ENCODE measurements at places on chromosomes 2 and 18. TPM values are rescaled to one million over a fixed set of nuclear protein-coding genes. Genes with fewer than 3 reads are reported as not detected.

DNA sequence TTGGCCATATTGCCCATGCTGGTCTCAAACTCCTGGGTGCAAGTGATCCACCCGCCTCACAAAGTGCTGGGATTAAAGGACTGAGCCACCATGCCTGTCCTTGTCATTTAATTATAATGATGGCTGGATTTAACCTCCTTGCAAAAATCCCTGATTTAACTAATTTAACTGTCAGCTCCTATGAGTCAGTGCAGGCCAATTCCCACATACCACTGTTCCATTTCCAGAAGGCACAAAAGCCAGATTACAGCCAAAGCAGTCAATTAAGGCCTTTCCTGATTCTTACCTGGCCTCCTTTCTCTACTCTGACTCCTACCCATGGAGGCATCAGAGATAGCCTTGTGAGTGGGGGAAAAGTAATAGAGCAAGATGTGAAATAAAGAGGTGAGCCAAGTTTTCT lies 12.3 kb upstream of the SLC35F5 start:
- DNase-seq, result no peak

The ADAM23 gene
- total RNA-seq, result 0.18 TPM

- DNase-seq, result no peak
Observed at GRCh38 chr2:119753930-119754321, 5.8 kb upstream of the PTPN4 start.

GRCh38 chr2:115678129-115678528 lies 1235.7 kb downstream of the DPP10 start:
- no peak for DNase-seq

DNA sequence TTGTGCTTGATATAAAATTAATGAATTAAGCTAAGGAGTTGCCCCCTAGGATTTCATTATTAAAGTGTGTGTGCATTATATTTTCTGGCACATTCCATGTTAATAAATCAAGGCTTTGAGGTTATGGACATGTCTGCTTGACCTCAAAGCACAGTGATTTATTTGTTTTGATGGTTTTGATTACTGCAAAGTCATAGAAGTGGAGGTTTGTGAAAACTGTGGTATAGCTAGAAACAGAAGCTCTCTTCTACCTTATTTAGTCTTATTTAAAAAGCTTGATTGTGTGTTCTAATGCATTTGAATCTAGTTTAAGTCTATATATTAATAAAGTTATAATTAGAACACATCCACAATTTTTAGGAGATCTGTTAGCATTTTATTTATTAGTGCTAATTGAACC lies 32.2 kb downstream of the DOK6 start:
- no peak for DNase-seq

GRCh38 chr2:26355038-26355995 lies 8.7 kb upstream of the ADGRF3 start:
- no peak for DNase-seq

DNA sequence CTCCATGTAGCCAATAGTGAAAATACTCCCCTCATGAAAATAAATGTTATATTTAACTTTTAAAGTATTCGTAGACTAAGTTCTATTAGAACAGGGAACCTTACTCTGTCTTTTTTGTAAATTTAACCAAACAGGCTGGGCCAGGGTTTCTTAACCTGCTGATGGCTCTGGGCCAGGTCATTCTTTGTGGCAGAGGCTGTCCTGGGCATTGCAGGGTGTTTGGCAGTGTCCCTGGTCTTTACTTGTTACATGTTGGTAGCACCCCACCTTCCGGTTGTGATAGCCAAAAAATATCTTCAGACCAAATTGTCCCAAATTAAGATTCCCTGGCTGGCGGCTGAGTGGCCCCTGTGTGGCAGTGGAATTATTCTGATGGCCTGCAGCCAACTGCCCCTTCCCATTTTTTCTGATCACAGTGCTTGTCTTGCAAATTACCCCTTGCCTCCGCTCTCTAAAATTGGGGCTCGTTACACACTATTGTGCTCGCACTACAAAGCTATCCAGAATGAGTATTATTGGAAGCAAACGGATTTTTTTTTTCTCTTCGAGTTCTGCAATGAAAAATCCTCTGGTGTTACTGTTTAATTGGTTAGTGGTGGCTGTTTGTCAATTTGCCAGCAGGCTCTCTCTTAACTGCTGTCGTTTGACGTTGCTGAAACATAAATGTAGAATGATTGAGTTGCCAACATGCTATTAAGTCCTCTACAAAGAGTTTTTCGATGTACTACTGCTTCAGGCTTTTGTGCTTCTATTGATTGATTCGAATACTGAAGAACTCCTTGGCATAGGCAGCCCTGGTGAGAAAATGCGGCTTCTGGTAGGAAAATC lies 216.9 kb downstream of the SH3RF3 start:
- DNase-seq, result no peak

The CDH20 gene
- not detected for total RNA-seq

GRCh38 chr2:122885436-122885835 lies 1130.0 kb downstream of the TSN start:
- DNase-seq, result no peak

The GLS gene
- 93.1 TPM for total RNA-seq

DNA sequence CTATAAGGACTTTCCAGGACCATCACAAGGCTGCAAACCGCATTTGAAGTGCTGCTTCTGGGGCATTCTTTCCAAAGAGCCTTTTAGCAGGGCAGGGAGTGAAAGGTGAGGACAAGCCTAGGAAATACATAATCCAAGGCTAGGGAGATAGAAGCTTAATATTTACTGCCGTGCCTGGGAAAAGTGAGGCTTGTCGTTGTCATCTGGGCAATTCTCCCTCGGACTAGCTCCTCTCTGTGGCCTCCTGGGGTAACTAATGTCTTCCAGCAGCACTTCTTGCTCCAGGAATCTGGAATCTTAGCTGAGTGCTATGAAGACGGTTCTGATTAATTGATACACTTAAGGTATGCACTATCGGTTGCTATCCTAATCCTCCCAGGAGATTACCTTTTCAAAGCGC lies 69.3 kb upstream of the ATL2 start:
- DNase-seq, result no peak

DNA sequence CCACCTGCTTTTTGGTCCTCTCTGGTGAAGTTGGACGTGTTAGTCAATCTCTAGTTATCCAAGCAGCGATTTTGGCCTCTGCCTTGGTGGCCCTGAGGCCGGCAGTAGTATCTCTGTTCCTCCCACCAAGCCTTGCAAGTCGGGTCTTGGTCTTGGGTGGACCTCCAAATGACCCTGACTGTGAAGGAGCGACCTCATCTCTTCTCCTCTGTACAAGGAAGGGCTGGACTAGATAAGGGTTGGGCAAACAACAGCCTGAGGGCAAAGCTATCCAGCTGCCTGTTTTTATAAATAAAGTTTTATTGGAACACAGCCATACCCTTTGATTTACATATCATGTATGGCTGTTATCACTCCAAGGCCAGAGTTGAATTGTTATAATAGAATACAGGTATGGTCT lies 74.6 kb upstream of the FOSL2 start:
- DNase-seq, result no peak

- no peak for DNase-seq
Observed at GRCh38 chr2:95026471-95027368, 1.2 kb downstream of the MAL start.

GRCh38 chr2:150204451-150204850 lies 283.0 kb downstream of the RND3 start:
- DNase-seq, result no peak

The EGR4 gene
- total RNA-seq, result not detected

The COL4A3 gene
- total RNA-seq, result 7.2 TPM

GRCh38 chr2:128608921-128609880 lies 290.5 kb upstream of the HS6ST1 start:
- DNase-seq, result no peak

The MALL gene
- total RNA-seq, result not detected

- no peak for DNase-seq
Observed at GRCh38 chr2:88933091-88933490, 241.6 kb downstream of the RPIA start.

The SH3YL1 gene
- total RNA-seq, result 26.6 TPM

DNA sequence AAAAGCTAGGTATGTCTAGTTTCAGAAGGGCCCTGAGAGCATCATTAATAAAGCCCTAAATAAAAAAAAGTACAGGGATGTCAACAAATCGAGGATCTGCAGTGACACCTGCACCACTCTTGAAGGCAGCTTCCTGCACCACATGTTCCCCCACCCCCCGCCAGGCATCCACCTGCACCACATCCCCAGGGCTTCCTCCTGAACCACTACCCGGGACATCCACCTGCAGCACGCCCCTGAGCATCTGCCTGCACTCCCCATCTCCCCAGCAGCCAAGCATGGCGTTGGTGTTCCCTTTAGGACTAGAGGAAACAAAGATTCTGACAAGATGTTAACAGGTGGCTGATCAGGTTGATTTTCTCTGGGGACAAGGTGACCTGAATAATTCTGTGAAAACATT lies 55.2 kb downstream of the DLGAP1 start:
- peak; percentile 70 for DNase-seq

The CCDC74B gene
- total RNA-seq, result 4.2 TPM

DNA sequence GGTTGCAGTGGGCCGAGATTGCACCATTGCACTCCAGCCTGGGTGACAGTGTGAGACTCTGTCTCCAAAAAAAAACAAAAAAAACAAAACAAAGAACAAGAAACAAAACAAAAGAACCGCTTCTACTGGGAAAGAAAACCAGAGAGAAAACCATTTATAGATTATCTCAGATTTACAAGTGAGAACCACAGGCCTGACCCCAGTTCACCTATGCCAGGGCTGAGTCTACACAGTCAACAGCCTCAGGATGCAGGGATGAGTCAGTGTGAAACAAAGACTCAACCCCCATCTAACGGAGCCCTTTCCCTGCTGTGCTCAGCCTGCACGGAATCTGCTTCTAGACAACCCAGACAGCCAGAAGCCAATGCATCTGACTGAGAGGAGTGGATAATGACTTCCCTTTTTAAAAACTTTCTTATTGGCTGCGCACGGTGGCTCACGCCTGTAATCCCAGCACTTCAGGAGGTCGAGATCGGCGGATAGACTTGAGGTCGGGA lies 25.5 kb upstream of the YWHAQ start:
- no peak for DNase-seq

DNA sequence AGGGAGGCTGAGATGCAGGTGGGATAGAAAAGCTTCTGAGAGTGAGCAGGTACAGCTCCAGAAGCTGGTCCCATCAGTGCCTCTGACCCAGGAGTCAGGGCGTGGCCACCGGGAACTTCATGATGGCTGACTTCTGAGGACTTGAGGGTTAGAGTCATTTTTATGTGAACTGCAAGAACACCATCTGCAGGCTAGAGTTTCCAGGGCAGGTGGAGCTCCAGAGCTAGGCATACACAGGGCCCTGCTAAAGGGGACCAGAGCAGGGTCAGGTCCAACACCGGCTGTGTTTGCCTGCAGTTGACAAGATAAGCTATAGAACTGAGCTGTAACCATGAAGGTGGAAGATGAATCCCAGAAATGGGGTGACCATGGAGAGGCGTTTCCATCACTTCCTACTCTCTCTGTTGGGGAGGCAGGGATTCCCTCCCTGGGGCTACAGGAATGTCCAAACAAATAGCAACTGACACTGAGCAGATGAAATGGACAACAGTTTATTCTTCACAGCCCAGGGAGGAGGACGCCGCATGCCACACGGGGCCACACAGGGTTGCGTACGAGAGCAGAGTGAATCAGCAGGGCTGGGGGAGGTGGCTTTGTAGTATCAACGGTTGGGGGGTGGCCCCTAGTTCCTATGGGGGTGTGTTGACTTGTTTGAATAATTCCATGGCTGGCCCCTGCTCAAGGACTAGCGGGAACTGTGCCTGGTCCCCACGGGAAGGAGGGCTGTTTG lies 77.6 kb upstream of the ZNF516 start:
- DNase-seq, result peak; percentile 1

The BOLL gene
- not detected for total RNA-seq

The PHLPP1 gene
- 11.5 TPM for total RNA-seq

GRCh38 chr2:15912203-15912602 lies 28.1 kb upstream of the MYCN start:
- no peak for DNase-seq

DNA sequence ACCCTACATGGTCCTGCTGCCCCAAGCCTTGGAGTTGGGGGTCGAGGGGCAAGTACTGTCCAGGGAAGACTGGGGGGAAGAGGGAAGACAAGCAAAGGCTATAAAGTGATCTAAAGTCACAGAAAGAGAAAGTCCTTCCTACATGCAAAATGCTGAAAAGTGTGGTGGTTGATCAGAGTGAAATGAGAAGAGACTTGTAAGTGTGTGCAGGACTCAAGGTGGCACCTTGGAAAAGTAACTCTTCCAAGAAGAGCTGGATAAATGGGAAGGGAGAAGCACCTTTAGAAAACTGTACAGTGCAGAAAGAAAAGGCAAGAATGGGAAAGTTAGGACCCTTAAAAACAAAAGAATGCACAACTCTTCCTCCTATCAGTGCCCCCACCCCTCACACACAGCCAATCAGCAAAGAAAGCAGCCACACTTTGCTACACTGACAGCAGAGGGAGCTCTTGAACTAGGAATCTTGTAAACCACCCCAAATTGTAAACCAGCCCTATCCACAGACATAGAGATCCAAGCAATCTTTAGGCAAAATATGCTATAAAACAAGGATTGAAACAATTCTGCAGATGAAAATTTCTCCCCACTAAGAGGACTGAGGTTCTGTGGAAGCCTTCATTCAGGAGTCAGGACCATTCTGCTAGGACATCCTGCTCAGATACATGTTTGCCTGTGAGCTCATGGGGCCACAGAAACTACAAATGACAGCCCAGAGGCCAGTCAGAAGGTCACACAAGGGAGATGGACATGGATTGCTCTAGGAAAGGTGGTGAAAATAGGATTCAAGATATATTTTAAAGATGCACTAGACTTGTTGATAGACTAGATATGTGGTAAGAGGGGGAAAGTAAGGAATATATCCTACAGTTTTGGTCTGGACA lies 146.4 kb downstream of the FTCDNL1 start:
- peak; percentile 49 for DNase-seq

DNA sequence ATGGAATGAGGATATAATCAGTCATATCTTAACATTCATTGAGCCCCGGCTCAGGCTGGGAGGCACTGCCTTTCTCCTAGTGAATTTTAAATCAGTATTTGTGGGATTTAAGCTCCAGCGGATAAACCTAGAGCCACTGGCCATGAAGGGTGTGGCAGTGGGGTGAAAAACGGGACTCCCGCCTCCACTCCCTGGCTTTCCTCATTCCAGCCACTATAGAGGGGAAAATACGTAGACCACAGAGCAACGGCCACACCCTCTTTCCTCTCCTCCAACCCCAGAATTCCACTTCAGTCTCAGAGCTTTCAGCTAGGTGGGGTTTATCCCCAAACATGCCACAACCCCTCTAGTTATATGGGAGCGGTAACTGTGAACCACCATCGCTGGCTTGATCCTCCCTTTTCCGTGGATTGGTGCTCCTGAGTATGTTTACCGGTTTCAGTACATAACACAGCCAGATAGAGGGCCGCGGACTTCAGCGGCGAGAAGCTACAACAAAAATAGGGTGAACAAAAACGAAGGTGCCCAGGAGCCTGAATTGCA lies 70.6 kb upstream of the ITGB6 start:
- no peak for DNase-seq

The POTEI gene
- total RNA-seq, result 0.44 TPM

The APLF gene
- 6.8 TPM for total RNA-seq

DNA sequence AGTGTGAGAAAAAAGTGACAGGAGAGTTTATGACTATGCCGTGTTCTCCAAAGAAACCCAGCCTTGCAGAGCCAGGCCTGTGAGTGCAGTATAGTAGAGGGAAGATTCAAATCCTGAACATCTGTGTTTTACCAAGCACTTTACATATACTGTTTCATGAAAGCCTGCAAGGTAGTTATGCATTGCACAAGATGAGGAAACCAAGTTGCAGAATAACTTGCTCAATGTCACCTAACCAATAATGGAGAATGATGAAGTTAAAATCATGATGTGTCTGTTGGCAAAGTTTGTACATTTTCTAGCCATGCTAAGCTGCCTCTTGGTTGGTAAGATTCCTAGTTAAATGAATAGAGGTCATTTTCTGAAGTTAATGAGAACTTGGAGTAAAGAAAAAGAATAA lies 29.3 kb downstream of the SYT4 start:
- no peak for DNase-seq

All from OCI-LY7 (cell line).